ENCODE measurements at places on chromosomes 5 and 9.

GRCh38 chr5:160260881-160261815, 31.8 kb downstream of the FABP6 start:
- no peak for DNase-seq

- no peak for DNase-seq
These were observed 152.1 kb downstream of the UNC13B start for GRCh38 chr9:35313916-35314315.

DNA sequence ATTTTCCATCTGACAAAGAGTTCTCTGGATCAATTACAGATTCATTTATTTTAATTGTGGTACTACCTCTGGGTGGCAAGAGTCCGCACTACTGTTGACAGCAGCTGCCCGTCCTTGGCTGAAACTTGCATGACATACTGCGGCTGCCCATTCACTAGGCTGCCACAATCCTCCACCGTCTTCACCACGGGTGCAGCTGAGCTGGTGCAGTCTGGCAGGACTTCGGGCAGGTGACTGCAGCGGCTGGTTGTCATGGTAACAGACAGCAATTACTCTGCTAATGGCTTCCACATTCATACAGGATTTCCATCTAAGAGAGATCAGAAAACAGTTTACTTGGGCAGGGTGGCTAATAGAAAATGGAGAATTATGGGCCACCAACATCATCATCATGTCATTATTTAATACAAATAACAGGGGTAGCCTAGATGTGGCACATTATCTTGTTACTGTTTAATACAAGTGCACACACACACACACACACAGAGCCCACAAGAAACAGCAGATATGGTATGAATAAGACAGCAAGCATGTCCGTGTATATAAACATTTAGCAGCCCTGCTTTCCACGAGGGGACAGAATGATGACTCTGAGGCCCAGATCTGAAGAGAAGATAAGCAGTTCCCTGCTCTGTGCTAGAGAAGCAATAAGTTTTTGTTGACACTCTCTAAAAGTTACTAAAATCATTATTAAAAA, 112.3 kb downstream of the MARCHF3 start:
- DNase-seq, result peak; percentile 50

- DNase-seq, result no peak
These were observed 173.9 kb downstream of the FSTL4 start for GRCh38 chr5:133438487-133438886.

DNA sequence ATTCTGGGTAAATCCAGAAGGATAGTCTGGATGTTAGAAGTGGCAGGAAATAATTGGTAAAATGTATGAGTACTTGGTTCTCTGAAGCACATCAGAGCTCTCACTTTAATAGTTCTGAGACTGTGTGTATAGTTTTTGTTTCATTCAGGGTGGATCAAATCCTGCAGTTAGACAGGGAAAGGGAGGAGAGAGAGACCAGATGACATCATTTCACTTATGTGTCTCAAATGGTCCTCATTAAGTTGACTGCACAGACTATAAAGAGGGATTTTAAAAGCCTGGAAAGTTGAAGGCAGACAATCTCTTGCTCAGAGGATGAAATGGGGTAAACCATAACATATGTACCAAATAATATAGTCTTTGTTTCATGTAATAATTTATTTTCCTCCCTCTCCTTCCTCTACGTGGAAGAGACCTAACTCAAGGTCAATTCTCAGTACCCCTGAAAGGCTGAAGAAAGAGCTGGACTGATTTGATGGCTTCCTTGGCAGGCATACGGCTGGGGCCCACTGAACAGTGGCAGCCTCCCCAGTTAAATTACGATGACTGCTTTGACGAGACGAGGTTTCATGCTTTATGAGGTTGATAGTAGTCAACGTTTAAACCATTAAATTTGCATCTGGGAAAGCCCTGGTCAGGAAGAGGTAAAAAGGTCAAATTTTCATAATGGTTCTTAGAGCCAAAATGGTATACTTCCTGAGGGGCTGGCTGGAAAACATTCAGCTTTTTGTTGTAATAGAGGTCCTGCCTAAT, 395.1 kb upstream of the RPS23 start:
- DNase-seq, result no peak

DNA sequence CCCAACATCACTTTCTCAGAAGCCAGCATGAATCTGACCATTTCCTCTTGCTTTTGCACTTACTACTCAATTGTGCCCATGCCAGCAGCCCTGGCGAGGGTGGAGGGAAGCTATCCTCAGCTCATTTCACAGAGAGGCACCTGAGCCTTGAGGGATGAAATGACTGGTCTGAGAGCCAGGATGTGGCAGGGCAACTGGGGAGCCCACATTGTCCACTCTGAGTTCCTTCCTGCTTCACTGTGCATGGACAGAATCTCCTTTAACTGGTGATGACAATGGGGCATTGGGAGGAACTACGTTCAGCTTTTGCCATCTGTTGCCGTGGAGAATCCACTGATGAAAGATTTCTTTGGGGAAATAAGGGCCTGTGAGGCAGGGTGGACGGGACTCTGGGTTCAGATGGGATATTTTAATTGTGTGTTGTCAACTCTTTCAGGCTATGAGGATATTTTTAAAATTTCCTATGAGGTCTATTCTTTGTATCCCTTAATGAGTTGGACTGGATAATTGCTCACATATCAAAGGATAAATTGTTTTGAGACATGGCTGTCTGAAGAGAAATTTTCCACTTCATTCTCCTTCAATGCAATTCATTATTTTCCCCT, 78.3 kb downstream of the TNC start:
- DNase-seq, result no peak

DNA sequence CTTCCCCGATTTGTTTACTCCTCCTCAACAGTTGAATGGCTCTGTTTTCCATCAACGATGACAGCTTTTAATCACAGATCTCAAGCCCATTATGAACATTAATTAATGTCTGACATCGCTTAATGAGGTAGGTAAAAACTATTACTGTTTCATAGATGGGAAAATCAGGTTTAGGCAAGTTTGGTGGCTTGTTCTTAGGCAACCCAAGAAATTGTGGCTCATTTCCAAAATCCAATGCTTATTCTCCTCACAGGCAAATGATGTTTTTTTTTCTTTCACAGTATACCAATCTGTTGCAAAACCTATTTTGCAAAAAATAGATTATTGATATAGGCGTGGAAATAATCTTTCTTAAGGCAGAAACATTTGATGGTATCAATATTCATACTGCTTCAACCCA, 70.8 kb upstream of the CHD1 start:
- DNase-seq, result no peak

GRCh38 chr9:120876842-120877240, at the start of gene PHF19:
Gene PHF19, minus strand, starts transcription at chr9:120877188. Its CDS starts 2,447 bp downstream, at chr9:120874741.
- DNase-seq, result no peak

- DNase-seq, result no peak
These were observed 76.2 kb downstream of the GPR21 start for GRCh38 chr9:123109540-123110279.

DNA sequence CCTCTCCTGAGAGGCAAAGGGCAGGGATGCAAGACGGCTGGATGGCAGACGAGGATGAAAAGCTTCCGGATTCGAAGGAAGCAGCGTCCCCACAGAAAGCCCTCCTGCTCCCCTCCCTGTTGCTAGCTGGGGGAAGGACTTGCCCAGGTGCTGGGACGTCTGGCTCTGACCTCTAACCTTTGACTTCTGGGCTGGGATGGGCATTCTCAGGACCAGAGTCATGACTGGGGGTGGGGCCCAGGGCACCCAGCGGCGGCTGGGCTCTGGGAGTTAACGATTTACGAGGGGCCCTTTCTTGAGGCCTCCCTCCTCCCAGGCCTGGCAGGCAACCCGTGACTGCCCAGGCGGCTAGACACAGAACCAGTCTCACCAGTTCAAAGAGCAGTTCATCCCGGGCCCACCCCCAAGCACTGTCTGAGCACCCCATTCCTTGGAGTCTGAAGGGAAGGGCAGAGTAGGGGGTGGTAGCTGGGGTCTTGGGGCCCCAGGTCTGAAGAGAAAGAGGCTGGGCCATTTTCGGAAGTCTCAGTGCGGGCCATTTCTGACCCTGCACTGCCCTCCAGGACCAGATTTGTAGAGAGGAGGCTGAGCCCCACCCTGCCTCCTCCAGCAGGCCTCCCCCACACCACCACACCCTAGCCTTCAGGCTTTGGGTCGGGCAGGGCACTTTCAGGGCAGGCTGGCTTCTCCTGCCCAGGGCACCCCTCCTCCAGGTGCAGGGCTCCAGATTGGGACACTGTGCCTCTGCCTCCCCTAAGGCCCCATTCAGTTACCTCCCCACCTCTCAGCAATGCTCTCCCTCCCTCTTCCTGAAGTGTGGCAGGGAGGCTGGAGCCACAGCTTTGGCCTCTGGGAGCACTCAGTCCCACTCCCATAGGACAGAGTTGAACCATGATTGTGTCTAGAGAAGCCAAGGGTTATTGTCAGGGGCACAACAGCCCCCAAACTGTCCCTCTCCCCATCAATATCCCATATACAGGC, 5.0 kb upstream of the CXXC5 start:
- no peak for DNase-seq

DNA sequence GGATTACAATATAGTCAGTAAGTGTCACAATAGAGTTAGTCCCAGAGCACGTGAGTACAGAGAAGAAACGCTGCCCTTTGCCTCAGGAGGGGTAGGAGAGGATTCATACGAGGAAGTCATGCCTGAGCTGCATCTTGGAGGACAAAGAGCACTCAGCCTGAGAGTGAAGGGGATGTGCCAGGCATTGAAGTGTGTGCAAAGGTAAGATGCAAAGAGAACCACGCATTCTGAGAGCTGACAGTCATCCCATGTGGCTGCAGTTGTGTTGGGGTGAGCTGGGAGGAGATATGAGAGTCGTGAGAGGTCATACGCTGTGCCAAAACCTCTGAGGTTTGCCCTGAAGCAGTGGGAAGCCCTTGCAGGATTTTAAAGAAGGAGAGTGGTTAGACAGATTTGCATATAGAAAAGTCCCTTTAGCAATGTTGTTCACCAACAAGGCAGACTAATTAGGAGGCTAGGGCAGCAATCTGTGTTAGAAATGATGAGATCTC, 97.5 kb downstream of the PIP5K1B start:
- no peak for DNase-seq

- no peak for DNase-seq
These were observed 332.2 kb downstream of the TMEM167A start for GRCh38 chr5:82745016-82745415.

DNA sequence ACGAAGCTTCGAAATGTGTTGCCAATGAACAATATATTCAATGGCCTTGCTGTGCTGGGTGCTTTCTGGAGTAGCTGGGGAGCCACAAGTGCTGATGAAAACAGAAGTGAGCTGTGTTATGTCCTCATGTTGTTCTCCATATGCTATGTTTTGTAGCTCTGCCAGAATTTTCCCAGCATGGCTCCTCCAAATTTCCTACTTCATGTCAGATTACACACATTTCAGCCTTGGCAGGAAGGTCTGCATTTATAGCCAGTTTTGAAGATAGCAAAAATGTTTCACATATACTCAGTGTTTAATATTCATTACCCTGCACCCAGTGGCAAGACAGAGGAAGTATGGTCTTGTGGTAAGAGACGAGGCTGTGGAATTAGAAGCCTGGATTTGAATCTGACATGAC, 22.6 kb upstream of the NMUR2 start:
- no peak for DNase-seq

- DNase-seq, result no peak
These were observed 97.0 kb downstream of the FOCAD start for GRCh38 chr9:20781092-20781491.

- DNase-seq, result no peak
These were observed 161.9 kb upstream of the RAI14 start for GRCh38 chr5:34494111-34494755.

DNA sequence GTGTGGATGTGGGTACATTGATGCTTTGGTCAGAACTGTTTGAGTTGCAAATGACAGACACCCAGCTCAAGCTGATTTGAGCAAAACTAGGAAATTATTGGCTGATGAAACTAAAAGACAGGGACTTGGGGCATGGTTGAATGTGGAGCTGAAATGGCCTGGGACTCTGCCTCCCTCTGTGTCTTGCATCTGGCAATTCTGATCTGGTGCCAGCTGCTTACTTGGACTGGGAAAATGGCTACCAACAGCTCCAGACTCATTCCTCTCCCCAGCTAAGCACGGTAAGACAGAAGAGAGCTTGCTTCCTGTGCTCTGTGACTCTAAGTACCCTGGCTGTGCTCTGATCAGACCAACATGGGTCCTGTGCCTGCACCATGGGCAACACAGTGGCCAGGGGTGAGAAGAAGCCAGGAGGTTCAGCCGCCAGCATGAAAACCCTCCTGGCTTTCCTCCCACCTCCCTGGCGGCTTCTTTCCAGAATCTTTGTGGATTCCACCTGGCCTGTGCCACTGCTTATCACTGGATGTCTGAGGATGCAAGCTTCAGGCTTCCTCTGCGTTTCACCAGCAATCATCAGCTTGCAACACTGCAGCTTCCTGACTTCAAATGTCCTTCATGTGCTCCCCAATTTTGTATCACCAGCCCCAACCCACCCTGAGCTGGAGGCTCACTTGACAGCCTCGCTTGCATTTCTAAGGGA, 44.1 kb downstream of the C5orf15 start:
- DNase-seq, result no peak

DNA sequence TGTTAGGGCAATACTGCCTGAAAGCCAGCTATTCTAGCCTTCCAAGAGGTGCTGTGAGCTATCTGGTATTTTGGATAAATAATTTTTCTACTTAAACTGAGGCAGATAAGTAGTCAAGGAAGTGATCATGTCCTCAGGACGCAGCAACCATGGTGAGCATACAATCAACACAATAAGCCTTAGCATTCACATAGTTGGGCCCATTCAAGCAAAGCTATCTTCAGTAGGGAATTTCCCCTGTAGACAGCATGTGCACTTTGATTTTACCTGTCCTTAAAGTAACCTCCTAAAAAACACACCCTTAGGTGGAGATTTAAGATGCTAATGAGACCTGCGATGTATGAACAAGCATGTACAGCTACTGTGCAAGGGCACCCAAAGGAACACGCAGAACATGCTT, 76.2 kb upstream of the HCN1 start:
- DNase-seq, result no peak

DNA sequence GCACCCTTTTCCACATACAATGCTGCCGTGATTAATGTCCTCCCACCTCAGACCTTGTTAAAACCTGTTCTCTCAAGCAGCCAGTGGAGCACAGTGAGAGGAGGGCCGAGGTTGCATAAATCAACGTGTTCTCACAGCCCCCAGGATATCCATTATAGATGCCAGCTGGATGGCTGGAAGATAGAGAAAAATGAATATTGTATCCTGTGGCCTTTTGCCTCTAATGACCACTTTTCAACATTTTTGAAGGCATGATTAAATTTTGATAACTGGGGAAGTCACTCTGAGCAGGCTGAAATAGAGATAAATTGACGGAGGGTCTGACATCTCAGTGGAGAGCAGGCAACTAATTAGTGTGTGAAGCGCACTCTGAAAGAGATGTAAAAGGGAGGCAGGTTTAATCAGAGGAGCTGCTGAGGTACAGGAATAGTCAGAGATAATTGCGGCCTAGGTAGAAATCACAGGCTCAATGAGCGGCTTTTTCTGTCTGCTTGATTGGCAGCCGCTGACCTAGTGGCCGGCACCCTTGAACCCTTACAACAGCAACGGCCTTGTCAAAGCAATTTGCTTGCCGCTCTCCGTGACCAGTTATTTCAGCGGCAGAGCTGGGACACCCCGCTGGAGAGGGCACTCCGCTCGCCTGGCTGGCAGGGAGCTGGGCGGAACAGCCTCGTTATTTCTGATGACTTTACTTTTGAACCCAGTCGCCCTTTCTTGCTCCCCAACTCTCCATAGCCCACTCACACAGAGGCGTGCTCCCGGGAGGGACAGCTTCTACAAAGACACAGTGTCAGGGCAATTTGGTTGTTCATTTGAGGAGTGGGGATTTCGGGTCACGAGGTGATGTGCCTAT, 560.7 kb downstream of the PSAT1 start:
- peak; percentile 77 for DNase-seq

- no peak for DNase-seq
These were observed 142.1 kb downstream of the PLK2 start for GRCh38 chr5:58317808-58318207.

- no peak for DNase-seq
These were observed 237.7 kb downstream of the SH3GL2 start for GRCh38 chr9:17816431-17817027.

All from NCI-H1436 treated with DMSO at 0.1 percent for 48 hours (cell line).